ENCODE measurements at places on chromosomes 16 and 17.

DNA sequence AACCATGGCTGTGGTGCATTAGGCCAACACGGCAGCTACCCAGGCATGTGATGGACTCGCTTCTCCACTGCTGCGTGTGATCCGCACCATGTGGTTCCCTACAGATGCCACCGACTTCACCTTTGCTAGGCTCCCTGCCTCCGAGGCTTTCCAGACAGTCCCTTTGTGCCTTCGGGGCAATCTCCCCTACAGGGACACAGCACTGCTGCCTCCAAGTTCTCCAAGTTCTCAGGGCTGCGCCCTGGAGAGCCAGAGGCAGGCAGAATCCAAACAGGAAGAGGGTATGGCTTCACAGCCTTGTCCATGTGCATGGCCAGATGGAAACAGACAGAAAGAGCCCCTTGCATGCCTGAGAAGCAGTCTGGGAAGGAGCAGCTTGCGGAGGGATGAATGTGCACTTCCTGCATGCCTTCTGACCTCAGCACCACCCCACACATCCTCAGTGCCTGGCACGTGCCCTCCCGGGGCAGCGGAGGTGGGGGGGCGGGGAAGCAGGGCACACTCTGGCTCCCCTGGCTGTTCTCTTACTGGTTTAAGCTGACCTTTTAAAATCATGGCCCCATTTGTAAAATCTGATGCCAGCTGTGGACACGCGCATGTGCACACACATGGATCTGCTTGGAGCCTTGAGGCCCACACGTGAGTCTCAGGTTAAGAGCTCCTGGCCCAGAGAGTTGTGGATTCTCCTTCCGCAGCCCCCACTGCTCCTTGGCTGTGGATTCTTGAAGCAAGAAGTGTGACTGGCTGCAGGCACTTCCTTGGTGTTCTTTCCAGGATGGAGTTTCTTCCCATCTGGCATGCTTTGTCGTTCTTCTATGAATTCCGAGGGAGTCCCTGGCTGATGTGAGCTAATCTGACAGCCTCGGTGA is 55.3 kb upstream of the MTSS2 start:
- no peak for DNase-seq

DNA sequence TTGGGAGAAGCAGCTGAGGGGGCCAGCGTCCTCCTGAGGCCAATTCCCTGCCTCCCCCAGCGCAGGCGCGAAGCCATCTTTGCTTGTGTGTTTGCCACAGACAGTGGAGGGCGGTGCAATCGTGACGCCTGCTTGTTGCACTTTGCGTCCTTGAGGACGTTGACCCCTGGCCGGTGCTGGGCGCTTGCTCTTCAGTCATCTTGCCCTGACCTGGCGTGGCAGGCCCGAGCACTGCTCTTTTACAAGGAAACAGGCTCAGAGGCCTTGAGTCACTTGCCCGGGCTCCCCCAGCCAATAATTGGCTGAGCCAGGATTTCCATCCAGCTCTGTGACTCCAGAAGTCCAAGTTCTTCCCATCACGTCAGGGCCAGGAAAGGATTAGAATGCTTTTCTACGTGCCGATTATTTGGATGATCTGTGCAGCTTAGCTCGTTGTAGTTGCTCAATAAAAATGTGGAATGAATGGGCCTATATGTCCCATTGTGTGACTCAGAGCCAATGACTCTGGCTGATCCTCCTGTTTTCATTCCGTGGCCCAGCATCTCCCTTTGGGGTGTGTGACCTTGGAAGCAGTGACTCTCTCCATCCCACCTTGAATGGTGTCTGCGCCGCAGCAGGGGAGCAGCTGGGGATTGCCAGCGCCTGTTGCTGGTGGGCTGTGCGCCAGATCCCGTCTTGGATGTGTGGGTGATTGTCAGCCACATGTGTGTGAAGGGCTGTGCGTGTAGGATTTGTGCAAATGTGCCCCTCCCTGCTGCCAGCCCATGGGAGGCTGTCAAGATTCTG is 214.1 kb downstream of the SEC14L1 start:
- DNase-seq = no peak

GRCh38 chr17:72470734-72471133 is 349.9 kb downstream of the SOX9 start:
- DNase-seq = no peak

- DNase-seq = no peak
Observed at GRCh38 chr16:17658881-17659280, 188.1 kb upstream of the XYLT1 start.

DNA sequence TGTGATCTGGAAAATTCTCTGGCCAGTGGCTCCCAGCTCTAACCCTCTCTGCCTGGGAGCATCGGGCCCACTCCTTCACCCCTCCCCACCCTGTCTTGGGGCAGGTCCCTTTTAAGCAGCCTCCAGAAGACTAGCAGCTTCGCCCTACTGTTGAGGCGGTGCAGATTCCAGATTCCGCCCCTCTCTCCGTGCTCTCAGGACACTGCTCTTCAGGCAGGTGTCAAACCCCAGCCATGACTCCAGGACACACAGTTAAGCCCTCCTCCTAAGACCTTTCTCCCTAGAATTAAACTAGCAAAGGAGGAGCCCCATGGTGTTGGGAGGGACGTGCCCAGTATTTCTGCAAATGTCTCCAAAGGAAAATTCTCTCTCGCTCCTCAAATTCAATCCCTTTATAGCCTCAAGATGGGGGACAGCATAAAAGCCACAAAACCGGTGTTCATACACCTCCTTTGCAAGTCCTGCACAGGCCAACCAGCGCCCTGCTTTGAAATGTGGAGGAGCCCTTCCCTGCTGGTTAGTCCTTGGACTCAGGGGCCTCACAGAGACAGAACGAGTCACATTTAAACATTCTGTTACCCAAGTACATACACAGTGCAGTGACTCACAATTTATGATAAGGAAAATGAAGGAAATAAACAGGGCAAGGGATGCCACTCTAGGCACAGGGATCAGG is 7.2 kb downstream of the LPO start:
- DNase-seq = no peak

All from stimulated activated CD4-positive, alpha-beta T cell treated with anti-CD3 and anti-CD28 coated beads, Interleukin-1b, Interleukin-23, amount 100 ng/mL, for 24 hours (primary cell).